Activated CD4-positive, alpha-beta T cell treated with anti-CD3 and anti-CD28 coated beads for 48 hours (primary cell): ENCODE measurements at places on chromosomes 12 and 14.
A peak's percentile ranks its signal among the peaks of the same experiment; 100 is the strongest.

DNA sequence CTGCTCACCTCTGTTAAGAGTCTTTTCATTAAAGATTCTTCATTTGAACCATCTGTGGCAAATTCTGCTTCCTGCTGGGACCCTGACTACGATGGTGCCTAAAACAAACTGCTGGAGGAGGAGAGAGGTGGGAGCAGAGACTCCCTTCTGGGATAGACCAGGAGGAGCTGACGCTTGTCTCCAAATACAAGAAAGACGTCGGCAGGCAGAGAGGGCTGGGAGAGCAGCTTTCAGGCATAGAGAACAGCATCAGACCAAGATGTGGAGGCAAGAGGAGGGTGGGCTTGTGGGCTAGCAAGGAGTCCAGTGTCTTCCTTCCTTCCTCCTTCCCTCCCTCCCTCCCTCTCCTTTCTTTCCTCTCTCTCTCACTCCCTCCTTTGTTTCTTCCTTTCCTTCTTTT, 358.6 kb downstream of the VRK1 start:
- no peak for DNase-seq

DNA sequence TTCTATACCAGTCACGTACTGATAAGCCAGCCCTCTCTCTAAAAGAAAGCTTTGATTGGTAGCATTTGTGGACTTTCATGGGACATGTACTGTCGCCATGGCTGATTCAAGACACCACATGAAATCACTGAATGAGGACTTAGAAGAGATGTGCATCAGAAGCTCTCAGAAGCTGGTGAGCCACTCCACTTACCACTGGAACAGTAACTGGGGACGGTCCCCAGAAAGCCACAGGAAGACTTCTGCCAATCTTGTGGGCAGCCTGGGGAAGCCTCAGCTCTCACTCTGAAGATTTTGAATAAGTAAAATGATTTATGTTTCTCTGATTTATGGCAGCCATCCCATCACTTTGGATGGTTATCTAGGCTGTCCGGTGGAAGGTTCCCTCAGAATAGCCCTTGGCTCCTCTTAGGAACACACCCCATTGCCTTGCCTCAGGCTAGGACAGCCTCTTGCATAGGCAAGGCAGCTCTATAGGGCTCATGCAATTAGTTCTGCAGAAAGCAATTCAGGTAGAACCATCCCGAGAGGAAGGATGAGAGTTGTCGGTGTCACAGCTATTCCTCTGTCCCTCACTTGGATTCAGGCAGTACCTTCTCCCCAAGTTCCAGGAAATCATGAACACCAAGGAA, 9.8 kb downstream of the DHRS1 start:
- DNase-seq, result peak; percentile 84

DNA sequence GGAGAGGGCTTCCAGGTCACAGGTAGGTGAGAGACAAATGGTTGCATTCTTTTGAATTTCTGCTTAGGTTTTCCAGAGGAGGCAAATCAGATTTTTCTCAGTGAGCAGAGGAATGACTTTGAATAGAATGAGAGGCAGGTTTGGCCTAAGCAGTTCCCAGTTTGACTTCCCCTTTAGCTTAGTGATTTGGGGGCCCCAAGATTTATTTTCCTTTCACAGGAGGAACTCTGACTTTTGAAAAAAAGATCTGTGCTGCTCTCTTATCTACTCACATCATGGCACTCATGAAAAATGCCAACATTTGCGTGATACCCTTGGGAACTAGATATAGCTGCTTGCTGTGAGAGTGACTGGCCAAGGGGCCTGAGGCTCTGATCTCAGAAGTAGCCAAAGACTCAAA, 58.0 kb upstream of the EVL start:
- no peak for DNase-seq

DNA sequence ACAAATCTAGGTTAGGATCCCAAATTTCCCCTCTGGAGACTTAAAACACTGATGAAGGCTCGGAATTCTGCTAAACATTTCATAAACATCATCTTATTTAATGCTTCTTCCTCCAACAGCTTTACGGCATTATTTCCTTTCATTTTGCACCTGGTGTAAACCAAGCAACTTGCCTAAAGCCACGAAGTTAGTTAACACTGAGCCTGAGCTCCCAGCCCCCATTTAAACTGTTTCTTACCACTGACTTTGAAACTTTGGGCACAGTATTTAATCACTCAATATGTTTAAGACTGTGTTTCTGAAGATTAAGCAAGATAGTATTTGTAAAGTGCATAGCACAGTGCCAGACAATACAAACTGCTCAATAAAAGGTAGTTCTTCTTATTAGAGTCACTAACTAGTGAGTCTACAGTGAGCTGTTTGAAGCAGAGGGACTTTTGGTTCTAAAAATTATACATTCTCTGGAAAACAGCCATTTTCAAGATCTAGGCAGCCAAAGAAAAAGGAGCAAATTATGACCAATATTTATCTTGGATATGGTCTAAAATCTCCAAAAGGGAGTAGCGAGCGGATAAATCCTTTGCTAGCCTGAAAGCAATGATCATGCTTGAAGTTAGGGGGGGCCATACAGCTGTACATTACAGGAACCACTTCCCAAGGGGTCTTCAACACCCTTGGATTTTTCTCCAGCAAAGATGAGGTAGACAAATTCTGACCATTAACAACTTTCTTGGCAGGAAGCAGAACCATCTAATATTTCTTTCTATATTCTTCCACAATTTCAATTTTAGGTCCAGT, 4.0 kb downstream of the EGLN3 start:
- DNase-seq, result no peak

GRCh38 chr12:57888409-57889157, 42.1 kb upstream of the CTDSP2 start:
- DNase-seq, result peak; percentile 46
